ENCODE measurements at places on chromosomes 2 and 18.

DNA sequence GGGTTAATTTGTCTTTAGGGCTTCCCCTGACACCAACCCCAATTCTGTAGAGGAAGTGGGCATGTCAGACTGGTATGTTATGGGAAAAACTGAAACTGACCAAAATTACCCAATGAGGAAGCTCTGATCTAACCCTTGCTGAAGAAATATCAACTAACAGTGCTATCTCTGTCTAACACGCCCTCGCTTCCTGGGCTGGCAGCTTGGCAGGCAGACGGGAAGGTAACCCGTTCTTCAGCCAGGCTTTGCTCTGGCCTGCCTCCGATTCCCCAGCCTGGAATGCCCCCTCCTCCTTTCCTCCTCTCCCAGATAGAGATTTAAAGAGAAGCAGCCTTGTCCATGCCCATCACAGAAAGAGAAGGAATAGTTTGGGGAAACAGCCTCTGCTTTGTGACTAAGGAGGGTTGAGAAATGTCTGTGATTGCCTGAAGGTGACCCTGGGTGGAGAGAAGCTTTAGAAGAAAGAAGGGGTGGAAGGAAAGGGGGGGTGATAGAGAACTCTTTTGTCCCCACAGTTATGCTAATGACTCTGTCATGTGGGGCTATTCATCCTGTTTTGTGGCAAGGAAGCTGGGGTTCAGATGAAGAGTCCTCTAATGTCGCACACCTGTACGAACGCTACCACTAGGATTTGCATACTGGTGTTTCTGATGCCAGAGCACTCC is 15.4 kb downstream of the HK2 start:
- peak; percentile 85 for DNase-seq

GRCh38 chr2:237701033-237701858 is 73.9 kb downstream of the LRRFIP1 start:
- DNase-seq: no peak

GRCh38 chr2:177147093-177147694 is 65.4 kb upstream of the HNRNPA3 start:
- DNase-seq: no peak

DNA sequence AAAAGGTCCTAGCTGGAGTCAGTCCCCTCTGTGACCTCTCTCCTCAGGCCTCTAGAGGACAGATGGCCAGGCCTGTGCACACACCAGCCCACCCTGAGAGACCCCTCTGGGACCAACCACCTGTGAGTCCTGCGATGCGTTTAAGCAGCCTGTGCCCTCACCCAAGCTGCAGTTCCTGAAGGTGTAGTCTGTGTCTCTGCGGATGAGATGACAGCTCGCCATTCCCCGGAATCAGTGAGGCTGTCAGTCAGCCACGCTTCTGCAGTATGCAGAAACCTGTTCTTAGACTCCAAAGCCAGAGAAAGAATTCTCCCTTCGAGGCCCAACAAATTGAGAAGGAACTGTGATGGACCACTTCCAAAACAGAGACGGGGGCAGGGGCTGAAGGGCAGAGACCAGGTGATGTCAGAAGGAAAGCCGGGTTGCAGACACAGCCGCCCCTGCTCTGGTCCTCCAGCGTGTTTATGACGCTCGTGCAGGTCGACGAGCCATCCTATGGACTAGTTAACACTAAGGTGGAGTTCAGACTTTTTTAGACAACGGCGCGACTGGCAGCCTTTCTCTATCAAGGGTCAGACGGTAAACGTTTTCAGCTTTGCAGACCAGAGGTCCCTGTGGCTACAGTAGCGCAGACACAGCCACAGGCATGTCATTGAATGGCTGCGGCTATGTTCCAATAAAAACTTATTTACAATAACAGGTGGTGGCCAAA is 10.2 kb downstream of the MTERF4 start:
- DNase-seq: no peak

GRCh38 chr18:7577706-7578105 is 10.6 kb downstream of the PTPRM start:
- no peak for DNase-seq

- DNase-seq: no peak
Observed at GRCh38 chr2:236584521-236585384, 15.1 kb downstream of the ACKR3 start.

DNA sequence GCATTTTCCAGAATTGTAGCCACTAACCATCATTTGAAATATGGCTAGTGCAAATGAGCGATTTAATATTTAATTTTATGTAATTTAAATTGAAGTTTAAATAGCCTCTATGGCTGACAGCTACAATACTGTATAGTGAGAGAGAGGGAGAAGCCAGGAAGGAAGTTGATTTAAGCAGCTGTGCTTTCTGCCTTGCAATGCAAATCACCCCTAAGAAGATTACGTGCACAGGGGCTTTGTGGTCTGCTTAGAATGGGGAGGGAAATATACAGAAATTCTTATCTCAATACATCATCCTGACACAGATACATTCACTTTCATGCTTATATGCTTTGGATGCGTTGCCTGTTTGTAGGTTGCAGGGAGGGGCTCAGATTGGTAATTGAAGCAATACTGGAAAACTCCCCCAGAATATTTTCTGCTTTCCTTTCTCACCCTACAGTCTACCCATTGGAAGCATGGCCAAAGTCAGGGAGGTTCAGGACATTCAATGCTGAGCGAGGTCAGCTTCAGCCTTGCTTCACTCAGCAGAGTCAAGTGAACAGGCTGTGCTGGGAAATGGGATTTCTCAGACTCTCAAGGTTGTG is 674.0 kb downstream of the CNTNAP5 start:
- no peak for DNase-seq

DNA sequence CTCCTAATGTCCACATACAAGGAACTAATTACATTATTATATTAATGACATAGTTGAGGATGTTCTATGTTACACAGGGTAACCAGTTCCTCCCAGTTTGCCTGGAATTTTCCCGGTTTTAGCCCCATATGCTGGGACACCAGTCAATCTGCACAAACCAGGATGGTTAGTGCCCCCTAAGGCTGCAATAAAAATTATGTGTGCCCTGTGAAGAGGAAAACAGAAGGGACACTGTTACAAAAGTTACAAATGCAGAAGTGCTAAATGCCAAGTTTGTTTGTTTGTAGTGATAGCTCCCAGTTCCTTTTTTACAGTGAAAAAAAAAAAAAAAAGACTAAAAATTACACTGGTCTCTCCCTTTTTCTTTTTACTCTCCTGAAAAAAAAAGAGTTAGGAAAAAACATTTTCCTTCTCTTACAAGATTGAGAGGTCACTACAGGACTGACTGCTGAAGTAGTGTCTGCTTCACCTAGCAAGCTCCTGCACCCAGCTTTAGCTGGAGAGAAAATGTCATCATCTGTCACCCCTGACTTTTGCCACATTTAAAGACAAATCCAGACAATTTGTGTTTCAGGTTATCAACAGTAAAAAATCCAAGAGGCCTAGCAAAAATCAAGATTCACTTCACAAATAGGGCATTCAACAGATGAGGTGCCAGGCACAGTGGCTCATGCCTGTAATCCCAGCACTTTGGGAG is 3.2 kb downstream of the ANKRD44 start:
- no peak for DNase-seq

DNA sequence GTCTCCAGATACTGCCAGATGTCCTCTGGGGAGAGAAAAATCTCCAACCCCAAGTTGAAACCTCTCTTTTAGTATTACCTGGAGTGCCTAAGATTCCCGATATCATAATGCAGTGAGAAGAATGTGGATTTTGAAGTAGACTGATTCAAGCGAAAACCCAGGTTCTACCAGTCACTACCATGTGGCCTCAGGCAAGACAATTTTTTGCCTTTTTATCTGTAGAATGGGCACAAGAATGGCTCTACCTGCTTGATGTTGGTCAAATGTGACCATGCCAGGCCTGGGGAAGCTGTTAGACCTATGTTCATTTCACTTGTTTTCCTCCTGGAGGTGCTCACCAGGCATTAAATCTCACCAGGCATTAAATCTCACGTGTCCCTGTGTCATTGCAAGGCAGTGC is 131.3 kb downstream of the DDX1 start:
- DNase-seq: no peak

- peak; percentile 53 for DNase-seq
Observed at GRCh38 chr2:196170213-196170605, 1.2 kb downstream of the STK17B start.

DNA sequence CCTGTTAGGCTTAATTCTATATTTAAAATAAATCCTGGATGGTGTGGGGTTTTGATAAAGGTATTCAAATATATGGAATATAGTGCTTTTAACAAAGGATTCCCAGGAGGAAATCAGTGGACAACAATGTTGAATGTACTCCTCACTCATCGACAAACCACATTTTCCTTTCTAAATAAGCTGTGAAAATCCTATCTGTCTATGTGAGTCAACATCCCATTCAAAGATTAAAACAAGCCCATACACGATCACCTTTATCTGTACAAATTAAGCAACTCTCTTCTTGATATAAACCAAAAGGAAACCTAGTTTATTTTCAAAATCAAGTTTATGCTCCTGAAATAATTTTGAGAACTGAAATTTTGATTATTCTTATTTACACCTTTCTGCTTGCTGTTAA is 153.4 kb downstream of the ERBB4 start:
- DNase-seq: no peak

GRCh38 chr18:49834258-49834657 is 20.9 kb upstream of the ACAA2 start:
- DNase-seq: no peak

- DNase-seq: no peak
Observed at GRCh38 chr2:36664696-36665076, 31.8 kb upstream of the VIT start.

DNA sequence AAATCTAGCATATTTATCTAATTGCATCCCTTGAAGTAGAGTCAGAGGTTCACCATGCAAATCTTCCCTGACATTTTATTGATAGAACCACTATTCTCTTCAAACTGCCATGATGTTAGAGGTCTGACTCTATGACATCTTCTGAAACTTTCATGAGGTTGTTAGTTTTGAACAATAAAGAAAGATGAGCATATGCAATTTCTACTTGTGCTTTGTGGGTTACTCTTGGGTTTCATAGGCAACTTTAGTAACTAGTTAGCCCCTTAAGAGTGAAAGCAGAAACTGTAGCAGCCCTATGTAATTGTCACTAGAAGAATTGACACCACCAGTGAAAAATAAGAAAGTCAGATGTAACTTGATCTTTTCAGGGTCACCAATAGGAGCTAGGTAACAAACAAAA is 53.1 kb upstream of the ZEB2 start:
- DNase-seq: no peak

DNA sequence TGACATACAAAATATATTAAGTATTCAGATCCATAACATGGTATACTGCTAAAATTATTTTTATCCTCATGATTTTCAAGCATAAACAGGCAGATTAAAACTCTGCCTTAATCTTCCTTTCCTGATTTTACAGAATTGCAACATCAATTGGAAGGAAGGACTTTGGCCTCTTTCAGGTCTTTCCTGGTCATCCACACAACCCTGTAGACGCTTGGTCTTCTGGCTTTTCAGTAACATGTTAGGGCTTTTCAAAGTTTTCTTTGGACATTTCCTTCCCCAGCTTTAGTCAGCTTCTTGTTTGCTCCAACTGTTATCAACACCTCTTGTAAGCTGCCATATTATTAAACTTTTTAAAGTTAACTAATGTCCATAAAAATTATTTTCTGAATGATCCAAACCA is 1364.9 kb upstream of the NRXN1 start:
- DNase-seq: no peak

All from CMK (cell line).